T follicular helper cell (primary cell): ENCODE measurements at places on chromosomes 11 and 22.

DNA sequence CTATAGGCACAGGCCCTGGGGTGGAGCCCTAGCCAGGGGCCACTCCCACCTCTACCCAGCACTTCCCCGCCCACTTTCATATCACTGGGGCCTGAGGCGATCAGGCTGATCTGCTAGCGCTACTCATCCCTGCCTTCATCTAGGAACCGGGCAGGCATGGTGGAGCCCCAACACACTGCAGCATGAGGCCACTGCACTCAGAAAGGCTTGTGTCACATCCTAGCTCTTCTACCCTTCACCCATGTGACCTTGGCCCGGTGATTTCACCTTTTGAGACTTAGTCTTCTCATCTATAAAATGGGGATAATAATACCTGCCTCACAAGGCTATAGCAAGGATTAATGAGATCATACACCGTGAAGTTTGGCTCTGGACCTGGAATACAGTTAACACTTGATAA is 18.1 kb upstream of the GDPD5 start:
- no peak for DNase-seq

DNA sequence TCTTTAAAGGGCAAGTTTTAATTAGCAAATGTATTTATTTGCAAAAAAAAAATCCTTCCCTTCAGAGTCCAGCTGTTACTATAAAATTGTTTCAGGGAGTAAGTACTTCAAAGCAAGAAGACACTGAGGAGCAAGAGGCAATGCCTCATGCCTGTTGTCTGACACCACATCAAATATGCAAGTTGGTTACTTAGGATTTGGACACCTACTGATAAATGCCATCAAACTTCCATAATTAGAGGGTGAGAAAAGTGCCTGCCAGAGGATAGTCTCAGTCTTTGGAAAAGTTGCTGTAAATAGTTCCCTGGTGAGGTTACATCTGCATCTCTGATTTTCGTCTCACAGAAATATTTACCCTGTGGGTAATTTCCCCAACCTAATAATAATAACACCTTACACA is 4.1 kb upstream of the TENM4 start:
- DNase-seq = no peak

DNA sequence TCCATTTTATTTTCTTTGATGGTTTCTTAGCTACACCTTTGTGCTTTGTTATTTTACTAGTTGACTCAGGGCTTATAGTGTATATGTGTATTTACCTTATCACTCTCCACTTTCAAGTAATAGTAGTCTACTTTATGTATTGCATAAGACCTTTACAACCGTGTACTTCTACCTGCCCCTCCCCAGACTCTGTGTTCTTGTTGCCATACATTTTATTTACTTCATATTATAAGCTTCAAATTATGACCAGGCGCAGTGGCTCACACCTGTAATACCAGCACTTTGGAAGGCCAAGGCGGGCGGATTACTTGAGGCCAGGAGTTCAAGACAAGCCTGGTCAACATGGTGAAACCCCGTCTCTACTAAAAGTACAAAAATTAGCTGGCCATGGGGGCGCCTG is 28.2 kb upstream of the CTSD start:
- no peak for DNase-seq

- DNase-seq = no peak
Measured at GRCh38 chr11:8087185-8087584, 6.2 kb downstream of the TUB start.

GRCh38 chr11:4095509-4096230 is 1.1 kb downstream of the RRM1 start:
- DNase-seq = no peak

GRCh38 chr22:47610281-47610680 is 847.8 kb downstream of the TBC1D22A start:
- DNase-seq = no peak

- DNase-seq = no peak
Measured at GRCh38 chr22:23898006-23898974, 4.1 kb downstream of the MIF start.

- no peak for DNase-seq
Measured at GRCh38 chr11:130078080-130078479, 8.4 kb downstream of the APLP2 start.

DNA sequence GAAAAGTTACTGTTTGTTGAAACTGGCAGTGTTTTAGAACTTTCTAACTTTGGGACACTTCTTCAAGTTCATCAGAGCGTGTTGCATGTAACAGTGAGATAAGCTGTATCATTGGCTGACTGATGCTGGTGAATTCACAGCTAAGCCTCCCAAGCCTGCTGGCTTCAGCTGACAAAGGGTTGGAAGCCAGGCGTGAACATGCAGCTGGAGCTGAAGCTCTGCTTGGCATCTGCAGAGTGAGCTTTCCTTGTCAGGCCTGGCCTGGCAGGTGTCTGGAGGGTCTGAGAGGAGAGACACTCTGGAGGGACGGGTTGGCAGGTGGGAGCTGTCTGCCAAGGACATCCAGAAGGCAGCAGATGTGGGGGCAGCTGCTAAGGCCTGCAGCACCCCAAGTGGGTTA is 1.5 kb downstream of the AMPD3 start:
- no peak for DNase-seq

DNA sequence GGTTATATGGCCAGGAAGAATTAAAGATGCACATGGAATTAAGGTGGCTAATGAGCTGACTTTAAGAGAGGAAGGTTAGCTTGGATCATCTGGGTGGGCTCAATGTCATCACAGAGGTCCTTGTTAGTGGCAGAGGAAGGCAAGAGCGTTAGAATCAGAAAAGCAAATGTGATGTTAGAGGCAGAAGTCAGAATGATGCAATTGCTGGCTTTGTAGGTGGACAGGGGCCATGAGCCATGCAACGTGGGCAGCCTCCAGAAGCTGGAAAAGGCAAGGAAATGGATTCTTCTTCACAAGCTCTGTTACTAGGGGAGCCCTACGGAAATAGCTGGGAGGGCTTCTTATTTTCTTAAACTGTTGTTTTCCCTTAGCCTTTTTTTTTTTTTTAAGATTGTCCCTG is 2.3 kb upstream of the CBLIF start:
- no peak for DNase-seq

DNA sequence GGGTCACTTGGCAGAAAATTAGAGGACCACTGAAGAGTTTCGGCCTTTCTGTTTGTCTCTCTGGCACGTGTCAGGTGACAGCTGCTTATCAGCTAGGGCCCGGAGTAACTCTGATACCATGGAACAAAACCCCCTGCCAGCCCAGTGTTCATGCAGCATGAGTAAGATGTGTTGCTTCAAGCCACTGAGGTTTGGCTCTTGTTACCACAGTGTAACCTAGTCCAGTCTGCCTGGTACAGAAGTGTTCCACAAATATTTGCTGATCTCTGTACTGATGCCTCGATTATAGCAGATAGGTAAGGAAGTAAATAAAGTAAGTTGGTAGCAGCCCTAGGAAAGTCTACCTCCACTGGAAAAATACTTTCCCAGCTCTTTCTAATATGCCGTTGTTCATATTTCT is 20.5 kb upstream of the ETS1 start:
- no peak for DNase-seq

GRCh38 chr11:2768471-2769408 is 68.9 kb upstream of the KCNQ1OT1 start:
- DNase-seq = no peak

DNA sequence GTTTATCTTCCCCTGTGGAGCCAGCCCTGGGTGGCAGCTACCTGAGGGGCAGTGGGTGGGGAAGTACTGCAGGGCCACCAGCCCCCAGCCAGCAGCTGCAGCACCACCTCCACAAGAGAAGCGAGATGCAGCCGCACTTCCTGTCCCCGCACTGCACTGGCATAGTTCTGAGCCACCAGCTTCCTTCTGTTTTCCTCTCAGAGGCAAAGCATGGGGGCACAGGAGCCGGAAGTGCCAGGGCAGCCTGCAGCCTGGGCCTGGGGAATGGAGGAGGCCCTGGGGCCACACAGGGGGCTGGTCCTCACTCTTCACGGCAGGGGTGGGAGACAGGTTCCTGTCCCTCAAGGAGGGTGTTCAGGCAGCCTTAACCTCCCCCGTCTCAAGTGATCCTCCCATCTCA is 11.9 kb upstream of the SH3BP1 start:
- no peak for DNase-seq

DNA sequence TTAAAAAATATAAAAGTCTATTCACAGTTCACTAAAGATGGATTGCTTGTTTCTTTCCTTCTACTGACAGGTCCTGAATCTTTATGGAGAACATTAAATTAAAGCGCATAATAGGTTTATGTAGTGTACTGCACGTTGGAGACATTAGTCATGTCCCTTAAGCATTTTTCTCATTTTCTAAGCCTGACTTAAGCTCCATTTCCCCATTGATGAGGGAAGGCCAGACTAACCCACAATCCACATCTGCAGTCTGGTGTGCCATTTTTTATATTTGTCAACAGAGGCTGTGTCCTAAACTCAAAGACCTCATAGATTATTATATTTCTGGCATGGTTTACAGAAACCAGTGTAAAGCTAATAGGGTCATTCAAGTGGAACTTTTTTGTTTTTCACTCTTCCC is 39.9 kb downstream of the CADM1 start:
- no peak for DNase-seq

DNA sequence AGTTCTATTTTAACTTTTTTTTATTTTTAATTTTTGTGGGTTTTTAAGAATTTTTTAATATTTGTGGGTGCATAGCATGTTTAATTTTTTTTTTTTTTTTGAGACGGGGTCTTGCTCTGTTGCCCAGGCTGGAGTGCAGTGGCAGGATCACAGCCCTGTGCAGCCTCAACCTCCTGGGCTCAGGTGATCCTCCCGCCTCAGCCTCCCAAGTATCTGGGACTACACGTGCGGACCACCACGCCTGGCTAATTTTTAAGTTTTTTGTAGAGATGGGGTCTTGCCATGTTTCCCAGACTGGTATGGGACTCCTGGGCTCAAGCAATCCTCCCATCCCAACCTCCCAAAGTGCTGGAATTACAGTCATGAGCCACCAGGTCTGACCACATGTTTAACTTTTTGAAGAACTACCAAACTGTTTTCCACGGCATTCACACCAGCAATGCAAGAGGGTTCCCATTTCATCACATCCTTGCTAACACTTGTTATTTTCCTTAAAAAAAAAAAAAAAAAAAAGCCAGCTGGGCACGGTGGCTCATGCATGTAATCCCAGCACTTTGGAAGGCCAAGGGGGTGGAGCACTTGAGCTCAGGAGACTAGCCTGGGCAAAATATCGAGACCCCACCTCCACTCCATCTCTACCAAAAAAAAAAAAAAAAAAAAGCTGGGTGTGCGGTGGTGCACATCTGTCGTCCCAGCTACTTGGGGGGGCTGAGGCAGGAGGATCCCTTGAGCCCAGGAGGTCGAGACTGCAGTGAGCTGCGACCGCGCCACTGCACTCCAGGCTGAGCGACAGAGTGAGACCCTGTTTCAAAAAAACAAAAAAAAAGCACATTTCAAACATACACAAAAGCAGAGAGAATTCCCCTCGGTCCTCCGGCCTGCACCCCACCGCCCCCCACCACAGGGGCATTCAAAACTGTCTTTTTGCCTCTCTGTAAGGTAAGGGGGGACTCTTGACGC is 16.7 kb upstream of the TXNRD2 start:
- no peak for DNase-seq

- DNase-seq = no peak
Measured at GRCh38 chr11:118882491-118882890, 1.2 kb upstream of the CXCR5 start.

GRCh38 chr22:44332946-44333345 is 20.2 kb upstream of the SHISAL1 start:
- no peak for DNase-seq

GRCh38 chr11:72989727-72990126 is 152.4 kb downstream of the FCHSD2 start:
- no peak for DNase-seq

GRCh38 chr11:110530900-110531741 is 101.4 kb downstream of the FDX1 start:
- no peak for DNase-seq
